ENCODE measurements at places on chromosomes 13 and 19. TPM values are rescaled to one million over a fixed set of nuclear protein-coding genes. Genes with fewer than 3 reads are reported as not detected.

GRCh38 chr19:47495478-47496372 lies 11.7 kb upstream of the KPTN start:
- H3K36me3 ChIP-seq = peaks cover 6% of the 10 kb centered on the region
- no peak overlapping the region for H3K27ac ChIP-seq
- H3K4me3 ChIP-seq = no peak overlapping the region

- no peak overlapping the region for H3K4me3 ChIP-seq
- no peak for DNase-seq
- no peaks in the 10 kb centered on the region for H3K4me1 ChIP-seq
These were observed 202.3 kb downstream of the NBEA start for GRCh38 chr13:35144166-35144890.

ZNF772 gene
- 11.8 TPM for total RNA-seq

GRCh38 chr19:13644645-13645044 lies 119.7 kb upstream of the MRI1 start:
- H3K27me3 ChIP-seq = no peaks in the 10 kb centered on the region
- no peak for DNase-seq
- H3K4me1 ChIP-seq = no peaks in the 10 kb centered on the region
- no peaks in the 10 kb centered on the region for H3K36me3 ChIP-seq

CYP4F3 gene
- total RNA-seq = not detected

GRCh38 chr19:7687177-7687576 lies 6.5 kb downstream of the TRAPPC5 start:
- no peak for DNase-seq
- peaks cover 13% of the 10 kb centered on the region for H3K36me3 ChIP-seq
- no peaks in the 10 kb centered on the region for H3K27me3 ChIP-seq
- H3K4me1 ChIP-seq = no peaks in the 10 kb centered on the region

- no peaks in the 10 kb centered on the region for H3K27me3 ChIP-seq
- H3K4me1 ChIP-seq = no peaks in the 10 kb centered on the region
- no peak for DNase-seq
- H3K27ac ChIP-seq = no peak overlapping the region
- no peak overlapping the region for H3K4me3 ChIP-seq
- H3K36me3 ChIP-seq = no peaks in the 10 kb centered on the region
These were observed 69.7 kb upstream of the C1QTNF9B start for GRCh38 chr13:23966691-23967615.

MYO1F gene
- 0.57 TPM for total RNA-seq

IL4I1 gene
- total RNA-seq = 1.2 TPM

DNA sequence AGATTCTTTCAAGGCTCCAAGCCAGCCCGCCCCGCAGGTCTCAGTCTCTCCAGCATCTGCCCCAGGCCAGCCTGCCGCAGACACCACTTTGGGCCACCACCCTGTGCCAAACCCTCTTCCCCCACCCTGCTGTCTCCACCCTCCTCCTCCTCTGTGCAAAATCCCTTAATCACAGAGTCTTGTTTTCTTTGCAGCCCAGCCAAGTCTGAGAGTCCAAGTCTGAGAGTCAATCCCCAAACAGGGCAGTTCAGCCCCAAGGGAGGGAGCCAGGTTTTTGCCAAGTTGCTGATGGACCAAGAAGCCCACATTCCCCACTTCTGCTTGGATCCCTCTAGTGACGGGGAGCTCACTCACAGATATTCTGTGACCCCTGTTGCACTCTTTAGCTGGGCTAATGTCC lies 3.1 kb downstream of the ADAMTS10 start:
- peaks cover 10% of the 10 kb centered on the region for H3K36me3 ChIP-seq
- H3K4me1 ChIP-seq = no peaks in the 10 kb centered on the region
- no peak overlapping the region for H3K4me3 ChIP-seq
- no peak overlapping the region for H3K27ac ChIP-seq
- DNase-seq = no peak

MUC16 gene
- 0.11 TPM for total RNA-seq

ZNF177 gene
- total RNA-seq = 5.6 TPM

DNA sequence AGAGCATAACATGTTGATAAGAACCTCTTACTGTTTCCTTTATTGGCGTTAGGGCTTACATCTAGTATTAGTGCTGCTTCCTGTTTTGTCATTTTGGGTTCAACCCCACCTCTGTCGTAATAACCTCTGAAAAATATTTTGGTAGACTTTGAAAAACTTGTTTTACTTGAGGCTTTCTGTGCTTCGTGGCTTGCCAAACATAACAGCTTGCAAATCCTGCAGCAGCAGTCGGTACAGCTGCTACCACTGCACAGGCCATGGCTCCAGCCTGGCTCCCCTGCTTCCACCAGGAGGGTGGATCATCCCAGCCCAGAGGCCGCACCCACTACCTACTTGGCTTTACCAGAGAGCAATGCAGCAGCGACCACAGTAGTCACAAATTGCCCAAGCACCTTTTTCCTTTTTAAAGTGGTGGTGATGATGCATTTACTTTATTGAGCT lies 11.8 kb upstream of the CEACAM4 start:
- H3K36me3 ChIP-seq = no peaks in the 10 kb centered on the region
- DNase-seq = no peak
- no peaks in the 10 kb centered on the region for H3K4me1 ChIP-seq

RCBTB2 gene
- total RNA-seq = 3.1 TPM

GRCh38 chr19:38687837-38688378 lies 40.5 kb downstream of the ACTN4 start:
- no peak overlapping the region for H3K27ac ChIP-seq
- no peak for DNase-seq
- no peaks in the 10 kb centered on the region for H3K27me3 ChIP-seq
- no peak overlapping the region for H3K4me3 ChIP-seq
- H3K4me1 ChIP-seq = peaks cover 34% of the 10 kb centered on the region

DNA sequence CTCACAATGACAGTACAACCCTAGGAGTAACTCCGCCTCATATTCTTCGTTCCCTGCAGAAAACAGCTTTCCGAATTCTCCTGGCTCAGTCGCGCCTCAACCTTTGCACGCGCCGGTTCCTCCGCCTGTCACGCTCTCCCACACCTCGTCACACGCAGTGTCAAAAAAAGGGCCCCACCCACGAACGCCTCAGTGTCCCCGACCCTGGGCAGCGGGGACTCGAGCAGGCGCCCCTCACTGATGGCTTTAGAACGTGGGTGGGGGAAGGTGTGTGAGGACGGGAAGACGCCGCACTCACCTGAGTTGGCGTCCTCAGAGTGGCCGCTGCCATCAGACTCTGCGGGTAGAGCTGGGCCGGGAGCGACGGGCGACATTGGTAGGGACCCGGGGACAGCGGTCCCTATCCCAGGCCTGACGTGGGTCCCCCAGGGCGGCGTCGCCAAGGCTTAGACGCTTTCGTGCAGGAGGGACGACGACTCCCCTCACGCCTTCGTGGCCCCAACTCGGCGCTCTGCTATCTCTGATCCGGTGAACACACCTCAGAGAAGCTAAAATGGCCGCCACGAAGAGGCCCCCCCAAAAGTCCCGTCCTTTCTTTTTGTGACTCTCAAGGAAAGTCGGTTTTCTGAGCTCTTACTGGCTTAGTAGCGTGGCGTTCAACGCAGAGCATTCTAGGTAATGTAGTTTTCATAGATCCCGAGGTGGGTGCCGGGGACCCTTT lies at the start of gene ZNF154:
Gene ZNF154, minus strand, starts transcription at position 564 of the 721 bp plus-strand sequence. Its CDS starts 233 bp downstream, at position 331.
- H3K4me1 ChIP-seq = no peaks in the 10 kb centered on the region
- DNase-seq = peak; percentile 94
- peak within 1 kb of the TSS; percentile 96 for H3K4me3 ChIP-seq
- H3K27ac ChIP-seq = peak within 1 kb of the TSS; percentile 85

- no peak overlapping the region for H3K27ac ChIP-seq
- H3K27me3 ChIP-seq = no peaks in the 10 kb centered on the region
- H3K4me3 ChIP-seq = no peak overlapping the region
- no peaks in the 10 kb centered on the region for H3K4me1 ChIP-seq
- DNase-seq = no peak
These were observed 35.0 kb downstream of the PABPC3 start for GRCh38 chr13:25130944-25131343.

LIPE gene
- 5.9 TPM for total RNA-seq

SLC10A2 gene
- total RNA-seq = not detected

DNA sequence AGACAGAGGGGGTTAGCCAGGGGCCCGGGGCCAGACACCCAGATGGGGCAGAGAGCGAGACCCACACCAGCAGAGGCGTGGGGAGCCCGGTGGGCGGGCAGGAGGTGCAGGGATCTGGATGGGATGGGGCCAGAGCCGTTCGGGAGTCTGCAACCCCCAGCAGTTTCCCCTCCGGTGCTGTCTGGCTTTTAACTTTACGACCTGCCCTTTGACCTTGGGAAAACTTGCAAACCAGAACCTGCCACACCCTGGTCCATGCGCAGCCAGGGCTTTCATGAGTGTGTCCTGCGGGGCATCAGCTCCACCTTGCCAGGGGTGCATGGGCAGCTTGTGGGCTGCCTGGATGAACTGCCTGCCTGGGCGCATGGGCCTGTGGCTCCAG lies 9.8 kb downstream of the JOSD2 start:
- no peaks in the 10 kb centered on the region for H3K4me1 ChIP-seq
- no peak for DNase-seq
- H3K27ac ChIP-seq = no peak overlapping the region
- H3K4me3 ChIP-seq = no peak overlapping the region
- H3K36me3 ChIP-seq = no peaks in the 10 kb centered on the region

SEMA6B gene
- total RNA-seq = 28.1 TPM

DNA sequence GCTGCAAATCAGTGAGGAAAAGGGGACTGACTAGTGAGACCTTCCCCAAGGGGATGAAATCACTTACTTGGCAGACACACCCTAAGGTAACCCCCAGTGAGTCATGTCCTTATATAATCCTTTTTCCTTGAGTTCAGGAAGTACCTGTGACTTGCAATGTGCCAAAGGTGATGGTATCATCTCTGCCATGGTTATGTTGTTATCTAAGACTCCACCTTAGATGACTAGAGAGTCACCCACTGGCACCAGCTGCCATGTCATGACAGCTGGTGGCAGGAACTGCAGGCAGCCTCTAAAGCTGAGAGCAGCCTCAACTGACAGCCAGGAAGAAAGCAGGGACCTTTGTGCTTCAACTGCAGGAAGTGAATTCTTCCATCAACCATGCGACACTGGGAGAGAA lies 12.5 kb downstream of the PBX4 start:
- H3K4me1 ChIP-seq = no peaks in the 10 kb centered on the region
- no peaks in the 10 kb centered on the region for H3K27me3 ChIP-seq
- H3K4me3 ChIP-seq = no peak overlapping the region
- no peak overlapping the region for H3K27ac ChIP-seq
- no peaks in the 10 kb centered on the region for H3K36me3 ChIP-seq
- no peak for DNase-seq

ATP4B gene
- total RNA-seq = not detected

- no peaks in the 10 kb centered on the region for H3K36me3 ChIP-seq
- no peak overlapping the region for H3K4me3 ChIP-seq
- no peaks in the 10 kb centered on the region for H3K4me1 ChIP-seq
- no peak for DNase-seq
These were observed 33.3 kb upstream of the LRRC4B start for GRCh38 chr19:50601407-50602088.
